Left ventricle myocardium superior (tissue), 1 donor: ENCODE measurements at places on chromosomes 5 and 9.

- DNase-seq = no peak
Measured at GRCh38 chr5:180216646-180217171, 7.7 kb upstream of the RASGEF1C start.

GRCh38 chr9:26399556-26399955, 493.0 kb downstream of the CAAP1 start:
- no peak for DNase-seq

DNA sequence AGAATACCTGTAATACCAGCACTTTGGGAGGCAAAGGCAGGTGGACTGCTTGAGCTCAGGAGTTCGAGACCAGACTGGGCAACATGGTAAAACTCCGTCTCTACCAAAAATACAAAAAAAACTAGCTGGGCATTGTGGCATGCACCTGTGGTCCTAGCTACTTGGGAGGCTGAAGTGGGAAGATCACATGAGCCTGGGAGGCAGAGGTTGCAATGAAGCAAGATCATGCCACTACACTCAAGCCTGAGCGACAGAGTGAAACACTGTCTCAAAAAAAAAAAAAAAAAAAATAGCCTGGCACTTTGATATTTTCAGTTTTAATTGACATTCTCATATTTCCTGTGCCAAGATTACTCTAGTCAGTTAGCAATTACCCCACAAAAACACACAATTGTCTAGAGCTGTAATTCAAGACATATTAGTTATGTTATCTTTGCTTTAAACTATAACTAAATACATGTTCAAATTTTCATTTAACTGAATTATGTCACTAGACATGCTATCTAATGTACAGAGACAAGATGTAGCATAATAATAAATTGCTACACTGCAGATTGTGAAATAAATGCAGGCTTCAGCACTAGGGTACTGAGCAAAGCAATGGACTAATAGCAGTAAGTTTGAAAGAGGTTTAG, 378.2 kb upstream of the GRAMD2B start:
- no peak for DNase-seq

GRCh38 chr5:32225445-32225844, 51.3 kb upstream of the GOLPH3 start:
- no peak for DNase-seq

GRCh38 chr5:14611737-14612136, 30.1 kb downstream of the OTULINL start:
- no peak for DNase-seq

DNA sequence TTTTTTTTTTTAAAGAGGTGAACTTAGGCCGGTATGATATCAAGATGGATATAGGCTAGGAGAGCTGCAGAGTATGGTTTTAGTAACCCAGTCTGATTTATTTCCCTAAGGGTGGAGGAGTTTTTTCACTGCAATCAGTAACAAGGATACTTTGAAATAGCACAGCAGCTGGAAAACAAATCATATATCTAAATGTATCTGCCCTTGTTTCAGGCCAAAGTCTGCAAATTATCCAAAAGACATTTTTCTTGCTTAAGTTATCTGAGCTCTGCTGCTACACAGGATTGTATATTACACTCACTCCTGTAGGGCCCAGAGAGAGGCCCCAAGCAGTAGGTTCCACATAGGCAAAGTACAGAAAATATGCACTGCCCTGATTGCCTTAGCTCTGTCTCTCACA, 222.4 kb downstream of the NTRK2 start:
- no peak for DNase-seq

GRCh38 chr9:121844098-121844497, 192.7 kb downstream of the DAB2IP start:
- DNase-seq = no peak

DNA sequence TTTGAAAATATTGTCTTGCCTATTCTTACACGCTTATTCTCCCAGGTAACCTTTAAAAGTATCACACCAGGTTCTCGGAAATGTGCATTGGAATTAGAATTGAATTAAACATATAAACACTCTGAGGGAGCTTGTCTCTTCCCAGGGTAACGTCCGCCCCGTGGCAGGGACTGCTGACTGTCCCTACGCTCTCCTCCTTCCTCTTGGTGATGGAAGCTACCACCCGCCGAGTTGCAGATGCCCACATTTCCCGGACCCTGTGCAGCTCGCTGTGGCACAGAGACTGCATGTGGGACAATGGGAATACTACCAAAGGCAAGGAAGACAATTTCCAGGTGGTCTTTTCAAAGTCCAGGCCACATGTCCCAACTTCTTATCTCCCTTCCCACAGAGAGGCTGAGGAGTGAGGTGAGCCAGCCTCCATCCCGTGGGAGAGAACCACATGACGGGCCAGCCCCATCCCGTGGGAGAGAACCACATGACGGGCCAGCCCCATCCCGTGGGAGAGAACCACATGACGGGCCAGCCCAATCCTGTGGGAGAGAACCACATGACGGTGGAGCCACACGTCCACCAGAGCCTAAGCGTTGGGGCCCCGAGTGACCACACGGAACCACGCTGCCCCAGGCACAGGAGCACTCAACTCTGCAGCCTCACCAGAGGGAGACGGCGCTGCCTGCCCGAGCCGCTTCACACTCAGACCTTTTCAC, 249.4 kb upstream of the IRX1 start:
- DNase-seq = no peak
